ENCODE measurements at places on chromosomes 1 and 21. TPM values are rescaled to one million over a fixed set of nuclear protein-coding genes. Genes with fewer than 3 reads are reported as not detected.

Gene TMEM52
- 0.37 TPM for total RNA-seq

Gene CFHR3
- 0.21 TPM for total RNA-seq

Gene ZBTB8A
- total RNA-seq: 3.7 TPM

Gene WDR64
- not detected for total RNA-seq

- peak; percentile 54 for DNase-seq
These were observed 172.8 kb upstream of the TMEM51 start for GRCh38 chr1:14980621-14981218.

DNA sequence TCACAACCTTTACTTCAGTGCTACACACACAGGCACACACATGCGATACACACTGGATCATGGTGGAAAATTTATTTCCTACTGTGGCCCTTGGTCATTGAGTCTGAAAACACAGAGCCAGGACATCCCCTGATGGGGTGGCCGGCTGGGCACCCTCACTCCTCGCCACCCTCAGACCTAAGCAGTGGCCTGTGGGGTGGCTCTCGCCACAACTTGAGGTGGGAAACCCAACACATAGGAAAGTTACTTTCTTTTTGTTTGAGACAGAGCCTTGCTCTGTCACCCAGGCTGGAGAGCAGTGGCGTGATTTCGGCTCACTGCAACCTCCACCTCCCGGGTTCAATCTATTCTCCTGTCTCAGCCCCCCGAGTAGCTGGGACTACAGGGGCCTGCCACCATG, 19.4 kb downstream of the CRYAA start:
- no peak for DNase-seq

DNA sequence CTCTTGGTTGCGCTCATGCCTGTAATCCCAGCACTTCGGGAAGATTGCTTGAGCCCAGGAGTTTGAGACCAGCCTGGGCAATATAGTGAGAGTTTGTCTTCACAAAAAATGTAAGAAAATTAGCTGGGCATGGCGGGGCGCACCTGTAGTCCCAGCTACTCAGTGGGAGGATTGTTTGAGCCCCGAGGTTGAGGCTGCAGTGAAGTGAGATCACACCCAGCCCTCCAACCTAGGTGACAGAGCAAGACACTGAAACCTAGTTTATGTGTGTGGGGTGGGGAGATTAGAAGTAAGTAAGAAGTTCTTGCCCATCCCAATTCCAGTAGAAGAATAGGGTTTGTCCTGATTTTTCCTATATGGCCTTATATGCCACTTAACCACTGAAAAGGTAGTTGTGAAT, 2.0 kb downstream of the RPL5 start:
- DNase-seq: no peak

GRCh38 chr1:147152772-147153171, 19.5 kb downstream of the PRKAB2 start:
- no peak for DNase-seq

- DNase-seq: no peak
These were observed 387.3 kb downstream of the RYR2 start for GRCh38 chr1:237429252-237429651.

- no peak for DNase-seq
These were observed 101.9 kb upstream of the ZNF644 start for GRCh38 chr1:91123773-91124172.

Measured in myocyte (in vitro differentiated cells).